Fibroblast of skin of back (primary cell): ENCODE measurements at places on chromosomes 11 and 22.
A peak's percentile ranks its signal among the peaks of the same experiment; 100 is the strongest.

DNA sequence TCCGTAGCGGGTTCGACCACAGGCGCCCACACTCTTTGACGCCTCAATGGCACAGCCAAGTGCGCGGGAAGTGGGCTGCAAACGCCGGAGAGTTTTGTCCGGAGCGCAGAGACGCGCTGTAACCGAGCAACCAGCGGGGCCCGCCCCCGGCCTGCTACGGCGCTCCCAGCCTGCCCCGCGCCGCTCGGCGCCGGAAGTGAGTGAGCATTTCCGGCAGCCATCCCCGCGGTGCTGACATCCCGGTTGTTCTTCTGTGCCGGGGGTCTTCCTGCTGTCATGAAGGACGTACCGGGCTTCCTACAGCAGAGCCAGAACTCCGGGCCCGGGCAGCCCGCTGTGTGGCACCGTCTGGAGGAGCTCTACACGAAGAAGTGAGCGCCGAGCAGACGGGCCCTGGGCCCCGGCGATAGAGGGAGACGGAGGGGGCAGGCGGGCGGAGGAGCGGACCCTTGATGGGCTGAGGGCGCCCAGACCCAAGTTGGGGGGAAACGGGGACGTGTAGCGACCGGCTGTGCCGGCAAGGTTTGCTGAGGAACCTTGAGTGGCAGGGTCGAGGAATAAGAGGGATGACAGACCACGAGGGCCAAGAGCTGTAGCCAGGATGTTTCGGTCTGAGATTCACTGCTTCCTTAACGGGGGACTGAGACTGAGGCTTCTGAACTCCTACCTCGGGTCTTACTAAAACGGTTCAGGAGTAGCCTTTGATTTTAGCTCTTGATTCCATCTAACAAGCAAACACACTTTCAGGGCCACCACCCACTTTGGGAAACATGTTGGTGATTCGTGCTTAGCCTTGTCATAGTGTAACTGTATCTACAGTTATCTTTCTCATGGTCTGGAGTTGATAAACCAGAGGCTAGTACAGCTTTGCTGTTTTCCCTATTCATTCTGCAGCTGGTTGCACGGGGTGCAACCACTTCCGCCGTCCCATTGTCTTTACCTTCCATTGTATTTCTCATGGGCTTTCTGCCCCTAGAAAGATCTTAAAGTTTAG lies at the start of gene PSMD13:
Gene PSMD13 (plus strand): TSS at position 203 of the 994 bp plus-strand sequence. CDS start 74 bp downstream, at position 277.
- peak; percentile 86 for DNase-seq

GRCh38 chr11:78100261-78100660 lies 20.6 kb upstream of the NDUFC2 start:
- DNase-seq = no peak

- DNase-seq = peak; percentile 62
Observed at GRCh38 chr11:83723999-83724398, 437.8 kb upstream of the CCDC90B start.

DNA sequence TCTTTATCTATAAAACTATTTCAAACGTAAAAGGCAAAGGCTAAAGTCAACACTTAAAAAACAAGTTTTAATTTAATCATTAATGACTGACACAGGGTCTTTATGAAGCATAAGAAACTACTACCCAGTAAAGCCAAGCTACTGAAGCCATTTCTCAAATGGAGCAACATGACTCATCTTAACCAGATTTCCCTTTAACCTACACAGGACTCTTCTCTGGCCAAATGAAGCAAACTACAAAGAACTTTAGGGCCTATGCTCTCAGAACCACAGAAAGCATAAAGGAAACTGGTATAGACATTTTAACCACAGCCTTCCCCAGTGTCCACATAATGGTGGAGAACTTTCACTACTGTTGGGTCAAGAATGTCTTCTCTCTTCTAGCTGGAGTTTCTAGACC lies 34.7 kb downstream of the ALG9 start:
- no peak for DNase-seq

- no peak for DNase-seq
Observed at GRCh38 chr11:75422248-75423231, 10.5 kb downstream of the KLHL35 start.

DNA sequence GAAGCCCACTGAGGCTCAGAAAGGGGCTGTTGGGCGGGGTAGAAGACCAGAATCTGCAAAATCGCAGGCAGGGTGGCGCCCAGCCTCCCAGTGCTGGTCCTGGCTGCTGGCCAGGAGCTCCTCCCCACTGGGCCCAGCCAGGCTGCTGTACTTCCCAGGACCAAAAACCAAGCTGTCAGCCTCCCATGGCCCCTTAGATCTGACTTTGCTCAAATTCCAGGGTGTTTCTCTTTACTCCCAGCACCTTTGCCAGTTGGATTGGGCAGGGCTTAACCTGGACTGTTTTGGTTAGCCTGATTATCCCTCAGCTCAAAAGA lies 44.2 kb upstream of the WEE1 start:
- DNase-seq = peak; percentile 29

- DNase-seq = no peak
Observed at GRCh38 chr11:6554828-6555706, 48.3 kb downstream of the RRP8 start.

GRCh38 chr22:45524966-45525365 lies 22.3 kb downstream of the FBLN1 start:
- DNase-seq = no peak

- no peak for DNase-seq
Observed at GRCh38 chr11:12701811-12702592, 27.8 kb downstream of the TEAD1 start.

DNA sequence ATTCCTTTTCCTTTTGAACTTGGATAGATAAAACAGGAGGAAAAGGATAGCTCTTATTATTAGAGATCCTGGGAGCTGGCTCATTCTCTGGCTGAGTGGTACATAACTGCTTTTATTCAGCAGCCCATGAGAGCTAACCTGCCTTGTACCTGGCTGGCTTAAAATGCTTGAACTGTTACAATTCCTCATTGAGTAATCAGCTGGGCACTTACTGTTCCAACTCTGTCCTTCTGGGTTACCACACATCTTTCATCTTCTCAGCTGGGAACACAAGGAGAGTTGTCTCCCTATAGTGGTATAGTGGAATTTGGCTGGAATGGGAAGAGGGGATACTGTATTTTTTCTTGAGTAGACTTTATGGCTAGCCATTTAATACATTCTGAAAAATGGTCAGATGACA lies 39.8 kb upstream of the SPTBN2 start:
- no peak for DNase-seq

GRCh38 chr22:43851058-43851978 lies 11.0 kb downstream of the SULT4A1 start:
- no peak for DNase-seq

DNA sequence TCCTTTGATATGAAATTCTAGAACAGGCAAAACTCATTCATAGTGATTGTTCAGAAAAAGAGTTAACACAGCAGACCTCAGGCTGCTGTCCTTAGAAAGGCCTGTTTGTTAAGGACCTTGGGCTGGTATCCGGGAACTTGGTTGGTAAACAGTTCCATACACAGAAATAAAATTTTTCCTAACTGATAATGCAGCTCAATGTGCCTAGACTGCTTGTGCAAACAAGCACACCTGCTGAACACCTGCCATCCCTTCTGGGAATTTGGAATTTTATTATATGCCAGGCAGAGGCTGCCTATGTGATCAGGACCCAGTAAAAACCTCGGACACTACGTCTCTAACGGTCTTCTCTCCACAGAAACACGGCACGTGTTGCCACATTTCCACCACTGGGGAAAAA lies 11.5 kb downstream of the THAP12 start:
- no peak for DNase-seq

GRCh38 chr11:33843018-33843417 lies 48.9 kb downstream of the LMO2 start:
- DNase-seq = no peak

DNA sequence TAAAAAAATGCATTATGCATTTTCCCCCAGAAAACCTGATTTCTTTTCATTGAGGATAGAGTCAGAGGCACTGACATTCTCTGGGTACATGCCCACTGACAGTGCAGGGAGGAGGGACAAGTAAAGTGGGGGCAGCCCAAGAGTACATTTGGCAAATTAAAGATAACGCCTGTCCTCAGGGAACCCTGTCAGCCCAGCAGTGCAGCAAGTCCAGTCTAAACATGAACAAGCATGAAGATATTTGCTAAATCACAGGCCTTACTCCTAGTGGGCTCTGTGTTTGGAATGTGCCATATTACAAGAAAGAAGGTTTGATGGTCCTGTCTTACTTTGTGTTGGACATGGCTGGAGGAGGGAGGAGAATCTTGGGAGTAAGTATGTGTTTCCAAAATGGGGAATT lies 37.9 kb downstream of the AMOTL1 start:
- DNase-seq = peak; percentile 62

GRCh38 chr11:33321422-33321821 lies 64.2 kb downstream of the HIPK3 start:
- no peak for DNase-seq

GRCh38 chr22:47275605-47276449 lies 513.4 kb downstream of the TBC1D22A start:
- DNase-seq = peak; percentile 33

DNA sequence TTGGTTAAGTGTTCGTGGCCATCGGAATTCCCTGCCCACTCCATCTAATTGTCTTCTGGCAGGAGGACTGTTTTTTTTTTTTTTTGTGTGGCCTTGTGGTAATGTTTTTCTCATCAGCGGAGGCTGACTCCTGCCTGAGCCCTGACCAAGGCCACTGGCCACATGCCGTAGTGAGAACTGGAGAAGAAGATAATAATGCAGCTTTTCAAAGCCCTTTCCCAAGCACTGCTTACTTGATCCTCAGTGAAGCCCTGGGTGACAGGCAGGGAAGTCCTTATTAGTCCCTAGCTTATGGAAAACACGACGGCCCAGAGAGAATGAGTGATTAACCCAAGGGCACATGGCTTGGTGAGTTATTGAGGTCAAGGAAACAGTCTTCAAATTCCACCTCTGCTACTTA lies 71.2 kb downstream of the ADM start:
- no peak for DNase-seq

GRCh38 chr11:93622043-93622442 lies 39.4 kb upstream of the CEP295 start:
- no peak for DNase-seq

- peak; percentile 13 for DNase-seq
Observed at GRCh38 chr22:43734370-43735150, 77.5 kb downstream of the EFCAB6 start.

DNA sequence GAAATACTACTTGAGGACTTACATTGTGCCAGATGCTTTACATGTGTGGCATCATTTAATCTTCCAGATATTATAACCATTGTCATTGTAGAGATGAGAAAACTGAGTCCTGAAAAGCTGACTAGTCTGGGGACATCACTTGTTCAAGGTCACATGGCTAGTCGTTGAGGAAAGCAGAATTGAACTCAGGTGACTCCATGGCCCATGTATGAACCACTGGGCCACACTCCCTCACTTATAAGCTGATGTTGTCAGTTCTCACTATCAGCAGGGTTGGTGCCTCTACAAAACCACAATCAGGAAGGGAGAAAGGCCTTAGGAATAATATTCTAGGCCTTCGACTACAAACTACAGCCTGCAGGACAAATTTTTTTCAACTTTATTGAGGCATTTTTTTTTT lies 26.1 kb upstream of the ADA2 start:
- DNase-seq = no peak

DNA sequence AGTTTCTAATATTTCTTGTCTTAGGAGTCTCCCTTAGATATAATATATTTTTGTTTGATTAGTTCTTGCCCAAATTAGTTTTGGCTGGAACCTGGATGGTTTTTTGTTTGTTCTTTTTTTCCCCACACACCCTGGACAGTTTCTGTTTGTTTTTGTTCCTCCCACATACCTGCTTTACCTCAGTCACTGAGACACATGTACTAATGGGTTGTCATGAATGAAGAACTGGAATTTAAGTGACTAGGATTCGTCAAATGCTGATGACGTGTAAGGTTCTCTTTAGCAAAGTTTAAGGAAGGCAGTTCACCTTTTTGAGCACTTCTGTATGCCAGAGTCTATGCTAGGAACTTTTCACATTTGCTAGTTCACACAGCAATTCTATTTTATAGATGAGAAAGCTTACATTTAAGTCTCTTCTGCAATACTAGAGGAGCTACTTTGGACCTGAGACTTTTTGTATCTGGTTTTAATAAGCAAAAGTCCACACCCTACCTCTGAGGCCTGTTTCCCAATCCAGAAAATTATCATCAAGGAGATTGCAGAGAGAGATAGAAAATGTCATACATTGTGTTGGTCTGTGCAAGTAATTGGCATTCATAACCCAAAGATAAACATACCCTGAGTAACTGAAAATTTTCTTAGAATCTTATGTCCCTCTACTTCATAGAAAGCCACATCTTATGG lies 86.7 kb upstream of the RAB1B start:
- no peak for DNase-seq

DNA sequence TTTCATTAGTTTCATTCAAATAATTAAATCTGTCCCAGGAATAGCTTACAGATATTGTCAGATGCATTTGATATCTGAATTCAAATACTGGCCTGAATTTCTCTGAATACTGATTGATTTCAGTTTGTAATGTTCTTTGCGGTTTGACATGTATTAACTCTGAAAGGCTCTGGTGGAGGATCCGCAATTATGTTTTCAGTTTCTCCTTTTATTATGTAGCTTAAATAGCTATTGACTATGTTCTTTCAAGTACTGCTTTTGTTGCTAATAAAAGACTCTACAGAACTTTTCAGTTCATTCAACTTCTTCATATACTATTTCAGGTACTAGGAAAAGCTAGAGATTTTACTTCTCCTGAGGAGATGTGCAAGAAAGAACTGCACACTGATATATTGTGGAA lies 2085.4 kb upstream of the RAG2 start:
- no peak for DNase-seq

- peak; percentile 95 for DNase-seq
Observed at GRCh38 chr22:28139961-28140360, 220.9 kb upstream of the PITPNB start.

GRCh38 chr11:70068345-70068744 lies 9.8 kb upstream of the ANO1 start:
- DNase-seq = no peak

- no peak for DNase-seq
Observed at GRCh38 chr11:57302489-57302888, 22.3 kb downstream of the TNKS1BP1 start.

DNA sequence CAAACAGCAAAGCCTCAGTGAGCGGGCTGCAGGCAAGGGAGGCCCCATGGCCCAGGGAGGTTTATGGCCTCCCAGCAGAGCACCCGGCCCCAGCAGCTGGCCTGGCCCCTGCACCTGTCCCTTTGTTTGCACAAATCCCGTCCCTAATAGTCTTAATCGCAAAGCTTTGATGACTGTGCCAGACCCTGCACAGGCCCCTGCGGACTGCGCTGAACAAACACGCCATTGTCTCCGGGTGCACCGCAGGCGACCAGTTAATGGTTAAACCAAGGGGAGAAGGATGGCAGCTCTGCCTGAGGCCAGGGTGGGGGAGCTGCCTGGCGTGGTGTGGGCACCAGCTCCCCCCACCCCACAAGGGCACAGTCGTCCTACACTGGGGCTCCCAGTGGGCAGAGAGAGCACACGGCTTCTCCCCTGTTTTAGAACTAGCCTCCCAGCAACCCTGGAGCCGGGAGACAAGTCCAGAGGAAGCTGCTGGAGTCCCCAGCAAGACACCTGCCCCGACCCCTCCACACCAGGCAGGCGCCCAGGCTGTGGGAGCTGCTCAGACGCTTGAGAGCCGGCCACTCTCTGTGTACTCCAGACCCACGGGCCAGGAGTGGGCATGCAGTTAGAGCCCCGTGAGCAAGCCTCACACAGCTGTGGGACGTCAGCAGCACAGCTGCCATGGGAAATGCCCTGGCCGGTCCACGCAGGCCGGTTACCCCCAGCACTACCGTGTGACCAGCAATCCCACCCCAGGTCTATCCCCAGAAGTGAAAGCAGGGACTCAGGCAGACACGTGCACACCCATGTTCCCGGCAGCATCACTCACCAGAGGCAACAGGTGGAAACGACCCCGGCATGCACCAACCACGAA lies 39.7 kb upstream of the TH start:
- DNase-seq = no peak

GRCh38 chr11:1762537-1763302 lies 1.0 kb downstream of the CTSD start:
- DNase-seq = no peak
